Stimulated activated CD4-positive, alpha-beta T cell treated with anti-CD3 and anti-CD28 coated beads, Interleukin-4, amount 100 ng/mL, for 1 hour (primary cell): ENCODE measurements at places on chromosomes 1 and 21.

DNA sequence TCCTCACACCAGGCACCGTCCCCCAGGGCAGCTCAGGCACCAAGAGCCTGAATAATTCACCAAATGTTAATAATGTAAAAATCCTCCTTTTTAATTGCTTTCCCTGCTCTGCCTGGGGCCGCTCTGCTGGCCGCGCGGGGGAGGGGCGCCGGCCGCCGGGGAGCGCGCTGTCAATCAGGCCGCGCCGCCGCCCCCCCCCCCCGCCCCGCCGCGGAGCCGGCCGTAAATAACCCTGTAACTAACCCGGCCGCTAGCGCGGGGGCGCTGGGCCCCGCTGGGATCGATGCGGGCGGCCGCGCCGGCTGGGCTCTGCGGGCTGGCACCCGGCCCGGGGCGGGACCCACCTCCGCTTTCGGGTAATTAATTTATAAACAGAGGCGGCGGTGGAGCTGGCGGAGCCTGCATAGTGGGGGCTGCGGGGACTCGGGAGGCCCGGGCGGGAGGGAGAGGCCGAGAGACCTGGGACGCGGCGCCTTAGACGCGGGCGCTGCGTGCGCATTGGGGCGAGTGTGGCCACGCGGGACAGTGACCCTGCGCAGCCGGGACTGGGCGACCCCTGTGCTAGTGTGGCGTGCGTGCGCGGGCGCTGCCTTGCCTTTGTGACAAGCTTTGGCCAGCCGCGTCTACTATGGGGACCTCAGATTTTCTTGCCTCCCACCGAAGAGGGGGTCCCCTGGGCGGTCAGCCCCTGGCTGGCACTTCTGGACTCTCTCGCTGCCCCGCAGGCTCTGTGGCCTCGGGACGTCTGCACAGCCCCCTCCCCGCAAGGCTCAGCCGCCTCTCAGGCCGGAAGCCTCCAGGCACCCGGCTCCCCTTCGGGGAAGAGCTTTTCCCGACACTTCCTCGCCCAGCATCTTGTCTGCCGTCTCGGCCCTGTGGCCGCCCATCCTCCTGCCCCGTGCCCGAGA is 16.6 kb downstream of the SAMD11 start:
- DNase-seq: no peak

GRCh38 chr1:94098585-94099111 is 22.3 kb downstream of the ABCA4 start:
- no peak for DNase-seq

DNA sequence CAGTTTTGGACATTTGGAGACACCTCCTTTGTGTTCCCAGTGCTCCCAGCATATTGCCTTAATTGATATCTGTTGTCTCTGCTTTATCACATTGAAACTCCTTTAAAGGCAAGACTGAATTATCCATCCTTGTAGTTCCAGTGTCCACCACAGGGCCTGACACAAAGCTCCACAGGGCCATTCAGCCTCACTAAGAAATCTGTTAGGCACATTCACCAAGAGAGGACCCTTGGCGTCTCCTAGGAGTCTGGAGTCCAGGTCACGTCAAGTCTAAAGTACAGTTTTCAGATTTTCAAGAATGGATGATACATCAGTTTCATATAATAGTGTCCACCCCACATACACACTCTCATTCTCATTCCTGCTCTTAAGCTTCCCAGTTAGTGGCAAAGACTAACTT is 4.8 kb downstream of the ACP6 start:
- no peak for DNase-seq

DNA sequence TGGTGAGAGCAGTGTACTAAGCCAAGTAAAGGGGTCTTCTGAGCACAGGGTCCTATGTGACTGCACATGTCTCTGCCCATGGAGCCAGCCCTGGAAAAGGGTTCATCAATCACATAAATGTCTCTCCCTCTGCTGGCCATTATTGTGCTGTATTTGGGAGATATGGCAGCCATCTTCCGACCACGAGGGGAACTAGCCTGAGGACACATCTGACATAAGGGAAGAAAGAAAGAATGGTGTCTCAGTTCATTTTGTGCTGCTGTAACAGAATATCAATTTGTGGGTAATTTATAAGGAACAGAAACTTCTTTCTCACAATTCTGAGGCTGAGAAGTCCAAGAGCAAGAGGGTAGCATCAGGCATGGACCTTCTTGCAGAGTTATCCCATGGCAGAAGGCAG is 55.1 kb upstream of the GJA5 start:
- DNase-seq: no peak

DNA sequence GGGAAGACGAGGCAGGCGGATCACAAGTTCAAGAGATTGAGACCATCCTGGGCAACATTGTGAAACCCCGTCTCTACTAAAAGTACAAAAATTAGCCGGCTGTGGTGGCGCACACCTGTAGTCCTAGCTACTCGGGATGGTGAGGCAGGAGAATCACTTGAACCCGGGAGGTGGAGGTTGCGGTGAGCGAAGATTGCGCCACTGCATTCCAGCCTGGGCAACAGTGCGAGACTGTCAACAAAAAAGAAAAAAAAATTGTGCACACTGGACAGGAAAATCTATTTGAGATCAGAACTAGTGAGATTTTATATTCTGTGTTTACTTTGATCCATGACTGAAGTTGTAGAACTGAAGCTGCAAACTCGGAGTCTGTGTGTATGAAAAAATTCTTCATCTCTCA is 40.2 kb downstream of the SNRPE start:
- DNase-seq: no peak

GRCh38 chr1:12424793-12425192 is 193.2 kb downstream of the DHRS3 start:
- DNase-seq: no peak

DNA sequence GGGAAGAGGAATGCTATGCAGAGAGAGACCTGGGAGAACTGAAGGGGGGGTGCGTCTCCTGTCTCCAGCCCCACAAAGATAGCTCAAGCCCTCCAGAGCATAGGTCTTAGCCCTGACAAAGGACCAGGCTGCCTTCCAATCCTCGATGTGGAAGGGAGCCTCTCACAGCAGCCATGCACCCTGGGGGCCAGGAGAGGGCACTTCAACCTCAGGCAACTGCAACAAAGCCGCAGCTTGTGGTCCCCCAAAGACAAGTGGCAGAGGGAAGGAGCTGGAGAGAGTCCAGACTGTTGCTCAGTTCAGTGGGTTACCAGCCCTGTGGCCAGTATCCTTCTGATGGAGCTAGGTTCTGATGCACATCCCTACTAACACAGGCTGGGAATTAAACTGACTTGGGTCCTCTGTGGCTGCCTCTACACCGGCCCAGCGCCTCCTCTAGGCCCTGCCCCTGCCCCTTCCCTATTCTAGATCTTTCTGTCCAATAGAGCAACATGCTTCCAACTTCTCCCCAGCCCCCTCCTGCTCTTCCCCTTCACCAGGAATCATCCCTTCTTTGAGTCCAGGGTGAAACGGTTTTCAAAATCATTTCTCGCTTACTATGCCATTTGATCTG is 100.7 kb upstream of the SPATA6 start:
- DNase-seq: no peak

DNA sequence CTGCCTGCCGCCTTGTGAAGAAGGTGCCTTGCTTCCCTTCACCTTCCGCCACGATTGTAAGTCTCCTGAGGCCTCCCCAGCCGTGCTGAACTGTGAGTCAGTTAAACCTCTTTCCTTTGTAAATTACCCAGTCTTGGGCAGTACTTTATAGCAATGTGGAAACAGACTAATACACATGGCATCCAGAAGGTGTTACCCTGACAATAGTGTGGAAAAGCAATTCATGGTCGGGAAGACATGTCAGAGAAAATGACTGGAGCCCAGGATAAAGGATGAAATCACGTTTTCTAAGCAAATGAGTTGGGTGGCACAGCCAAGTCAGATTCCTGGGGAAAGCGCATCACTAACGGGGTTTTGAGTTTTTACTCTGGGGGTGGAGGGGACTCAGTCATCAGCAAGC is 76.4 kb downstream of the HLCS start:
- no peak for DNase-seq

DNA sequence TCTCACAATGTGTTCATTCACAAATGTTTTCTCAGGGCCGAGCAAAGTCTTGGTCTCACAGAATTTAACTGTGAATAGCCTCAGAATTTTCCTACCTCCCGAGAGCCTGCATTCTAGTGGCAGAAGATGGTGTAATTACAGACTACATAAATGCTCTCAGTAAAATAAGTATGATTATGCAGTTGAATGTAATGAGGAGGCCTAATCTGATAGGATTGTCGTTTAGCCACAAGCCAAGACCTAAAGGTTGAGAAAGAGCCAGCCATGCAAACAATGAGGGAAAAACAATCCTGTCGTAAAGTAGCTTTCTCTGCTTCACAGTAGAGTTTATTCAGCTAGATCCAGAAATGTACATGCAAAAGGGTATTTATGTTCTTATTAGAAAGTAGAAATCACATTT is 607.8 kb upstream of the B3GALT2 start:
- no peak for DNase-seq

- no peak for DNase-seq
Measured at GRCh38 chr1:30384286-30385245, 338.8 kb downstream of the MATN1 start.

- DNase-seq: no peak
Measured at GRCh38 chr1:65362545-65362944, 53.2 kb downstream of the DNAJC6 start.

GRCh38 chr1:73593804-73594203 is 604.2 kb downstream of the LRRIQ3 start:
- no peak for DNase-seq

DNA sequence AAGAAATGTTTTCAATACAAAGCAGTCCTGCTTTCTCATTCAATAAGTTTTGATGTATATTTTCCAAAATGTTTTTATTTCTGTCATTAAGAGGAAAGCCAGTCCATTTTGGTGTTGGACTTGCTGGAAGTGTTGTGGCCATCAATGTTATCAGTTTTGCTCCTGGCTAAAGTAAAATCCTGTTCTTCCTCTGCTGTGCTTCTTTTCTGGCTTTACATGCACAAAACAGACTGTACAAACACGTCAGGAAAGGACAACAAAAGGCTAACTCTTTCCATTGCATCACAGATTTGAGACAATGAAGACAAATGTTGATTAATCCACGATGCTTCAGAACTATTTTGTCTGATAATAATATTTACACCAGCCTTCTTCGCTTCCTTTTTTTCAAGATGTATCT is 735.4 kb downstream of the LTN1 start:
- no peak for DNase-seq

- DNase-seq: no peak
Measured at GRCh38 chr21:21231913-21232312, 233.7 kb downstream of the NCAM2 start.

- DNase-seq: no peak
Measured at GRCh38 chr1:115496904-115497527, 144.8 kb upstream of the VANGL1 start.
